Stimulated activated CD4-positive, alpha-beta T cell treated with anti-CD3 and anti-CD28 coated beads, Interleukin-15, amount 100 ng/mL, for 1 hour (primary cell): ENCODE measurements at places on chromosomes 5 and 9.
A peak's percentile ranks its signal among the peaks of the same experiment; 100 is the strongest.

- peak; percentile 59 for DNase-seq
These were observed 4.0 kb upstream of the MYORG start for GRCh38 chr9:34380511-34381315.

- DNase-seq = no peak
These were observed 20.4 kb downstream of the ACO1 start for GRCh38 chr9:32404856-32405255.

GRCh38 chr9:24900179-24900578 lies 354.5 kb upstream of the IZUMO3 start:
- DNase-seq = no peak

DNA sequence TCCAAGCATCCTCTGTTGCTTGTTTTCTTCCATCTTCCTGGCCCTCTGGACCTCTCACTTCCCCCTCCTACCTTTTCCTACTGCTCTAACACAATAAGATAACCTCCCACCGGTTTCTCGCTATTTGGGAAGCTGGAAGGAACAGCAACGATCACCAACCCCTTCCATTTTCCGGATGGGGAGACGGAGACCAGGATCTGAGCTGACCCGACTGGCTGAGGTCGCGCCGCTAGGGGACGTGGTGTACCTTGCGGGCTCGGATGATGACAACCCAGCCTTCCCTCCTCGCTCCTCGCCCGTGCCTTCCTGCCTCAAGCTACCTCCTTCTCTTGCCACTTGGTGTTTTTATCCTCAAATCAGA lies 1.9 kb downstream of the LPAR1 start:
- DNase-seq = no peak

DNA sequence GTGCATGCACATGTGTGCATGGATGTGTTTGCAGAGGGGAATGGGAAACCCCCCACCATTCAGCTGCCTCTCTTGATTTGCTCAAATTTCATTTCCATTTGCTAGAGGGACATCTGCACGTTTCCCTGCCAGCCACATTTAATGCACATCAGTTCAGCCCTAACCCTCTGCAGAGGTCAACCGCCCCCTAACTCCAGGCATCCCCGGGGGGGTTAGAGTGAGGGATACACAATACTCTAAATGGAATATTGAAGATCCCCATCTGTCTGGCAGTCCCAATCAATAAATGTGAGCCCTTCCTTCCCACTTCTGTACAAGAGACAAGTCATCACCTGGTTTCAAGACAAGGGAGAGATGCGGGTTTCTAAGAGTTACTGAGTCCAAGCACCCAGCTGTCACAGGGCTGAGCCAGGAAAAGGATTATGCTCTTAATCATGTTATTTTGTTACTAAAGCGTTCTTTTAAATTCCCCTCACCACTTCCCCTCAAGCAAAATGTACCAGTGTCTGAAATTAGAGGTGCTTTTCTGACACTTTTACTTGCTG lies 134.1 kb downstream of the SEMA6A start:
- DNase-seq = no peak

- no peak for DNase-seq
These were observed 12.0 kb downstream of the PBX3 start for GRCh38 chr9:125758986-125759763.

- DNase-seq = no peak
These were observed 5.9 kb downstream of the GFI1B start for GRCh38 chr9:132984202-132985070.

GRCh38 chr9:138037140-138037539 lies 159.6 kb downstream of the CACNA1B start:
- no peak for DNase-seq

DNA sequence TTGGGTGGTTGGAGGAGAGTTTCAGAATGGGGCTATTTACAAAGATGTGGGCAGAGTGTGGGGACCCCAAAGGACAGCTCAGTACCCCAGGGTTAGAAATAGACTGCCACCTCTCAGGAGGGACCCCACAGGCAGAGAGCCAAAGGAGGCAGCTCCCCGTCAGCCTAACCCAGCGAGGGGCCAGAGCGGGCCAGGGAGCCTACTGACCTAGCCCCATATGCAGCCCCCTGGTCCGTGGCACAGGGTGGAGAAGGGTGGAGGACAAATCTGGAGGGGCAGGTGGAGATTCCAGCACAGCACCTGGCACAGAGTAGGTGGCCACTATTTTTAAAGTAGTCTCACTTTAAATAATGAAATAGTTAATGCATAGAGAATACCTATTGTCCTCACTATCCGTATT lies 67.2 kb upstream of the ANGPTL2 start:
- DNase-seq = no peak

DNA sequence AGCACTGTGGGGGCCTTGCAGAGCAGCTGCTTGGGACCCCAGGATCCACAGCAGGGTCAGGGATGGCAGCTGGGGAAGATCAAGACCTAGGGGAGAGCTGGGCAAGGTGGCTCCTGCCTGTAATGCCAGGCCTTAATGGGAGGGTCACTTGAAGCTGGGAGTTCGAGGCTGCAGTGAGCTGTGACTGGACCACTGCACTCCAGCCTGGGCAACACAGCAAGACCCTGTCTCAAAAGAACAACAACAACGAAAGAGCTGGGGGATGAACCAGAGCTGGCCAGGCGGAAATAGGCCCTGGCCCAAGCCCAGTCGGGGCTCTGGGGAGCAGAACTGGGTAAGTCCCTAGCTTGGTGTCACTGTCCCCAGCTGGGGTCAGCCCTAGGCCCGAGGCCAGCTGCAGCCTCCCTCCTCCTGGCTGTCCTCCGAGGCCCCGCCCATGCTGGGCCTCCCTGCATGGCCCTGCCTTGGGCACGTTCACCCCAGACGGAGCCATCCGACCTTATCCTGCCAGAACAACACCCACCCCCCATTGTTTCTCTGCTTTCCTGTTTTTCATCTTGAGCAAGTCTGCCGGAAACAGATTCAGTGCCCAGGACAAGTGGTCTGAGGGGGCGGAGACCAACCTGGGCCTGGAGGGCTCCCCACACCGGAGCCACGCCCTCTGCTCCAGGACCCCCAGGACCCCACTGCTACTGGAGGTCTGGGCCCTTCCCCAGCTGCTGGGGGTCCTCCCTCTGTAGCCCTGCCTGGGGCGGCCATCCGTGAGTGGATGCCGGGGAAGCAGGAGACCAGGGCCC lies 1.9 kb downstream of the DIPK1B start:
- DNase-seq = no peak

DNA sequence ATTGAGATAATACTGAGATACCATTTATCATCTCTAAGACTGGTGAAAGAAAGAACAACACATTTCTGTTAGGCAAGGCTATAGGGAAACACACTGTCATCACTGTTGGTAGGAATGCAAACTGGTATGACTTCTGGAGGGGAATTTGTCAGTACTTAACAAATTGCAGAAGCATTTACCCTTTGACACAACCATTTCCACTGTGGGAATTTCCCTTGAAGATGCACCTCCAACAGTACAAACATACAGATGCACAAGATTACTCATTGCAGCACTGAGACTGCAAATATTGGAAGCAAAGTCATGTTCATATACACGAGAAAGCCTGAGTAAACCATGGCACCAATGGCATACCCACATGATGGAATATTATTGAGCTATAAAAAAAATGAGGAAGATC lies 17.6 kb downstream of the GM2A start:
- DNase-seq = no peak

- DNase-seq = no peak
These were observed 196.9 kb upstream of the PANK3 start for GRCh38 chr5:168776070-168776469.

GRCh38 chr5:66629446-66629845 lies 33.3 kb downstream of the MAST4 start:
- DNase-seq = no peak

DNA sequence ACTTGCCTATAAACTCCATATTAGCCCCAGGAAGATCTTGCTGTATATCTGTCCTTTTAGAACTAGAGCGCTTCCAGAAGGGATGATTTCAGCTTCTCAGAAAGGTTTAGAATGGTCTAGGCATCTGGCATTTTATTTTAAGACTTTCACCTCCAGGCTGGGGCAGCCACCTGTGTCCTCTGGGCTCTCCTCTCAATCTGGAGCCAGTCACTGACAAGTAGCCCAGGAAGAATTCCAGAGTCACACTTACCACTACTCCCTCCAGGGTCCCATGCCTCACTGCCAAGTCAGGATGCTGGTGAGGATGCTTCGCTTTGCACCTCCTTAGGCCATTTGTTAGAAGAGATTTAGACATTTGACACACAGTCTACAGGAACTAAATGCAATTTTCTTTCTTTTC lies 20.8 kb downstream of the B4GALT1 start:
- DNase-seq = no peak

DNA sequence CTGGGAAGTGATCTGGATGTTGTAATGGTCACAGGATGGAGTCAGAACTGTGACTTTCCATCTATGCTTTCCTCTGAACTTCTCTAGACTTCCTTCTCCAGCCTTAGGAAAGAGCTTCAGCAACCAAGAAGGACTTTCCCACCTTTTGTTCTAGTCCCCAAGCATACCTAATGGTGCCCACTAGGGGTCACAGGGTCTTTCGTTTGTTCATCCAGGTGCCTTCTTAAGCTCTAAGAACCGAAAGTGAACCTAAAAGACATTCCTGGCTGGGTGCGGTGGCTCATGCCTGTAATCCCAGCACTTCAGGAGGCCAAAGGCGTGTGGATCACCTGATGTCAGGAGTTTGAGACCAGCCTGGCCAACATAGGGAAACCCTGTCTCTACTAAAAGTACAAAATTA lies 1.8 kb upstream of the WNT8A start:
- DNase-seq = no peak

DNA sequence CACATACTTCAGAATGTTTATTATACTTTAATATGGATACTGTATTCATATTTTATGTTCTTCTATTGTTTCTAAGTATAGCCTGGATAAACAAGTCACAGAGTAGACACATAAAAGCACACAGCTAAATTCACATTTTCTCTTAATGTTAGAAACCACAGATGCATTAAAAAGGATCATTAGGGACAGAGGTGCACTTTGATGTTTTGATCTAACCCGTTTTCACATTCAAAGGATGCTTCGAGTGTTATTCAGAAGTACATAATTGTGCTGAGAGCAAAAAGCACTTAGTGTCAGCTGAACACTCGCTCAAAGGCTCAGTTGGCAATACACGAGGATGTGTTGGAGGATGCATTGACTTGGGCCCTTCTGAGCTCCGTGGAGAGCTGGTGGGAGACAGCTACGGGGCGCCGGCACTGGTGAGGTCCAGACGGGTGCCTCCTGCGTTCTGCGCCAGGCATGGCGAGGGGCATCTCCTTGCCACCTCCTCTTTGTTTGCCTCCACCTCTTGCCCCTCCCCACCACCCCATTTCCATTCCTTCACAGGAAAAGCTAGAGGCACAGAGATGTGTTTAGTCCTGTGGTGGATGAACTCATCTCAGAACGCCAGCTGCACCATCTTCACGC lies 35.5 kb downstream of the MED10 start:
- DNase-seq = no peak

DNA sequence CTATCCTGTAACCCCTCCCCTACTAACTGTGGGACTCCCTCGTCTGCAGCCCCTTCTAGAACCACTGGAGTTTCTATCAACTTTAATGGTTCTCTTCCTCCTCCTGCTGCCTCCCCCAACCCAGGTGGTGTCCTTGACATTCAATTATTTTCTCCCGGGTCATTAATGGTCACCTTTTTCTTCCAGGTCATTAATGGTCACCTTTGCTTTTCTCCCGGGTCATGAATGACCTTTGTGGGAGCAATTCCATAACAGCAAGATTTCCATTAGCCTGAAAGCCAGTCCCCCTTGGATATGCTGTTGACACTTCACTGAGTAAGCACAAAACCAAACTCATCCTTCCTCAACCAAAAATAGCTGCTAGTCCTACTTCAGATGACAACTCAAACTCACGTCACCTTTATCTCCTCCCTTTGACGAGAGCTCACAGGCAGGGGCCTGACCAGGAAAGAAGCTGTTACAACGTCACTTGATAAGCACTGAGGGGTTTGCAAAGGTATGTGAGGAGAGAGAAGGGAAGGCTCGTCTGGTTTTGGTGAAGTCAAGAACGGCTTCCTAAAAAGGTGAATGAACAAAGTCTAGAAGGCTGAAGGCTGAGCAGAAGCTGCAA lies 10.9 kb downstream of the CCDC127 start:
- DNase-seq = no peak

GRCh38 chr9:130391866-130392265 lies 52.9 kb upstream of the ASS1 start:
- no peak for DNase-seq

DNA sequence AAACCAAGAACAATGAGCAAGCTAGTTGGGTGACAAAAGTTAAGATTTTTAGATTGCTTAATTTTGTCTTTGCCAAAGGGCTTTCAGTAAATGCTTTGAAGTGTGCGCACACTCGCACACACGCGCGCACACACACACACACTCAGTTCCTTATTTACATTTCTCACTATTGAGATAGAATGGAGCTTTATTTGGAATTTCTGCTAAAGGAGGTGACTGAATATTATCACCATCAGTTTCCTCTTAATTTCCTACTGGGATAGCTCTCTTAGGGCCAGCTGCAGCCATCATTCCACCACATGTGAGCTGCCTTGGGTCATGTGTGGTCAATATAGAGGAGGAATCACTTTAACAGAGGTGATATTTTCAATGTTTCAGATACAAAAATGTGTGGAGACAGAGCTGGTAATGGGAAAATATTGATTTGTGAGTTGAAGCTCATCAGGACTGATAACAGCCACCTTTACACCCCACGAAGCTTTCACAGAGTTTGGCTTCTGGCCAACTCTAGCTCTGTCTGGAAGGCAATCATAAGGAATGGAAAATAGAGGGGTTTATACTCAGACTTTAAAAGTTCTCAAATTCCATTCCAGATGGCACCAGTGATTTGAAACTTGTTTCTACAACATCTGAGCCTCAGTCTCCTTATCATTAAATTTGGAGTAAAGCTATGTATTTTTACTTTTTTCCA lies 99.9 kb downstream of the MACIR start:
- DNase-seq = no peak

GRCh38 chr9:16039218-16039987 lies 486.6 kb downstream of the CCDC171 start:
- DNase-seq = no peak

DNA sequence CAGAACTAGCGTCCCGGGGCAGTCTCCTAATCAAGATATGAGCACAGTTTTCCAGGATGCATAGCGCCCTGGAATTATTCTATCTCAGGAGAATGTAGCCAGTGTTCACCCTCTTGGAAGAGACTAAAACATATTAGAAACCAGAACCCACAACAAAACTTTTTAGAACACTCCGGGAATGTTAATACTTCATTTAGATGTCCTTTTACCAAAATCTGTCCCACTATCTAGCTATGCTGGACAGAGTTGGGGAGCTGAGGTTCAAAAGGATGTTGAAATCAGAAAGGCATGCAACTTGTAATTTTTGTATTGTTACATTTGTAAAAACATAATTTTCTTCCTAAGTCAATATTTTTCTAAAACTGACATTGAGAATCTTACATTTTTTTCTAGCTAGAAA lies 386.5 kb upstream of the RFX3 start:
- DNase-seq = no peak
